T-helper 2 cell treated with Interferon-gamma antibody and Interleukin-4, amounts not matched to agents 5 μg/mL and 100 μg/mL, for 36 hours (primary cell): ENCODE measurements at places on chromosomes 16 and 17.

DNA sequence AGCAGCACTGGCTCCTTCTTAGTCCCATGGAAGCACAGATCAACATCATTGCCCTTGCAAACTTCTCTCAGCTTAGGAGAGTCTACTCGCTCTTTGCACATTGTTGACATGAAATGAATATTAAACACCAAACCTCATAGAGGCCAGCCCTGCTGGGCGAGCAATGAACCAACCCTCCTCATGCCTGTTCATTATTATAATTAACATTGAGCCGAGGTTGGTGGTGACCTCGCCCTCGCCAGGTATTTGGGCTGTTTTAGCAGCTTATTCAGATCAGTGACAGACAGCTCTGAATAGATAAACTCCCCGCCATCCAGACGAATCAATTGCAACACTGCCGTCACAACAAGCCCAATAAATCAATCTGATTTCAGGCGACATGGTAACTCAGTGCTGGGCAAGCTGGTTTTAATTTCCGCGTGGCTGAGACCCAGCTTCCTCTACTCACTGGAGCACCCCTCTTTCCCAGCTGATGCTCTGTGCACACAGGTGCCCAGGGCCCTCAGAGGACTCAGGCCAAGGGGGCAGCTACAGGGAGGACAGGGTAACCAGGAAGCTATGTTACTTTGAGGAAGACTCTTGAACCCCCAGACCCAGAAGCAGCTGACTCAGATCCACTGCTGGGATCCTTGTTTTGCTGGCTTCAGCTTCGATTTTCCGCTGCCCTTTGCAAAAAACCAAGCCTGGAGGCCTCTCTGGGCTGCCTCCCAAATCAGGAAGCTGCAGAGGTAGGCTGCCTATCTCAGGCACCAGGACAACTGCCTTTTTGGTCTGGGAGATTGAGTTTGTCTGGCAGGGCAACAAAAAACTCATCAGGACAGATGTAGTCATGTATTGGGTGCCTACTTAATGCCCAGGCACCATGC is 10.7 kb upstream of the SEZ6 start:
- H3K4me3 ChIP-seq: no peak overlapping the region
- no peaks in the 10 kb centered on the region for H3K36me3 ChIP-seq
- H3K27me3 ChIP-seq: peaks cover 43% of the 10 kb centered on the region
- no peaks in the 10 kb centered on the region for H3K4me1 ChIP-seq
- DNase-seq: no peak
- no peak overlapping the region for H3K27ac ChIP-seq

GRCh38 chr17:79180358-79181005 is 105.9 kb downstream of the ENGASE start:
- peaks cover 2% of the 10 kb centered on the region for H3K4me1 ChIP-seq
- no peak overlapping the region for H3K4me3 ChIP-seq
- H3K27ac ChIP-seq: no peak overlapping the region
- H3K27me3 ChIP-seq: peaks cover 24% of the 10 kb centered on the region
- H3K36me3 ChIP-seq: no peaks in the 10 kb centered on the region
- no peak for DNase-seq

- H3K27me3 ChIP-seq: peaks cover 6% of the 10 kb centered on the region
- H3K4me1 ChIP-seq: no peaks in the 10 kb centered on the region
- no peak overlapping the region for H3K27ac ChIP-seq
- no peak overlapping the region for H3K4me3 ChIP-seq
- no peak for DNase-seq
- peaks cover 12% of the 10 kb centered on the region for H3K36me3 ChIP-seq
These were observed 3.5 kb downstream of the GNG13 start for GRCh38 chr16:797120-797420.

GRCh38 chr16:62927122-62927521 is 890.9 kb upstream of the CDH8 start:
- H3K4me3 ChIP-seq: no peak overlapping the region
- no peaks in the 10 kb centered on the region for H3K27me3 ChIP-seq
- H3K36me3 ChIP-seq: no peaks in the 10 kb centered on the region
- H3K4me1 ChIP-seq: no peaks in the 10 kb centered on the region
- no peak overlapping the region for H3K27ac ChIP-seq
- no peak for DNase-seq

DNA sequence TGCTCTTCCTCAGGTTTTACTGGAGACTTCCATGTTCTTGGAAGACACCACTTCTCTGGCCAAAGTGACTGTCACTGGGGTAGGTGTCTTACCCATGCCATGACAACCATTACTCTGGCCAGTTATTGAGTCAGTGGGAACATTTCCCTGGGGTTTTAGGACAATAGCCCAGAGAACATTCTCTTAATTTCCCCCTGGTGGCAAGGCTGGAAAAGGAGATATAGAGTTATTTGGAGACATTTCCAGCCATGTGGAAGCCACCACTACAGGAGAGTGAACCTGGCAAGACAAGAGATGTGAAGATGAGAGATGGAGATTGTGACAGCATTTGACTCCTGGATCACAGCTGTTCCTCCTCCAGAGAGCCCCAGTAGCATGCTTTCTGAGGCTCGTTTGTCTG is 106.2 kb downstream of the CDK5R1 start:
- no peaks in the 10 kb centered on the region for H3K27me3 ChIP-seq
- no peak overlapping the region for H3K27ac ChIP-seq
- no peak overlapping the region for H3K4me3 ChIP-seq

DNA sequence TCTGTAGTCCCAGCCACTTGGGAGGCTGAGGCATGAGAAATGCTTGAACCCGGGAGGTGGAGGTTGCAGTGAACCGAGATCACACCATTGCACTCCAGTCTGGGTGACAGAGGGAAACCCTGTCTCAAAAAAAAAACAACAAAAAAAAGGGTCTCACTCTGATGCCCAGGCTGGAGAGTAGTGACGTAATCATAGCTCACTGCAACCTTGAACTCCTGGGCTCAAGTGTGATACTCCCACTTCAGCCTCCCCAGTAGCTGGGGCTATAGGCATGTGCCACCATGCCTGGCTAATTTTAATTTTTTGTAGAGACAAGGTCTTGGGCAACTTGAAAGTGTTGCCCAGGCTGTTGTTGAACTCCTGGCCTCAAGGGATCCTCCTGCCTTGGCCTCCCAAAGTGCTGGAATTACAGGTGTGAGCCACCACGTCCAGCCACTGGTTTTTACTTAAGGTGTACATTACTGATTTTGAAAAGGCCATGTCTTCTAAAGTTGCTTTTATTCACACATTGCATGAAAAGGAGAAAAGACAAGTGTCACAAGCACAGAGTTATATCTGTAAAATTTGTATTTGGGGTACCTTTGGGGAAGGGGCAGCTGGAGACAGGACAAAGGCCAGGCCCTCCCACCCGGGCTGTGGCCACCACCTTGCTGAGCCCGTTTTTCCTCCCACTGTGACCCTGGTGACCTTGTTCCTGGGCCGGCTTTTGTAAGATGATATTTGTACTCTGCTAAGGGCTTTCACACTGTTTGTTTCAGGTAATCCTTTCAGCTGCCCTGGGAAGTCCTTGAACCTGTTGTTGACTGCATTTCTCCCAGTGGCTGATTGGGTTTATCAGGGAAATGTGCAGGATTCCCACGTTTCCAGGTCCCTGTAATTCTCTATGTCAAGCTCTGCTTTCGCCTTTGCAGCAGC is 11.5 kb downstream of the GPT2 start:
- H3K4me1 ChIP-seq: peaks cover 3% of the 10 kb centered on the region
- no peak overlapping the region for H3K27ac ChIP-seq
- H3K27me3 ChIP-seq: no peaks in the 10 kb centered on the region
- no peak overlapping the region for H3K4me3 ChIP-seq
- no peaks in the 10 kb centered on the region for H3K36me3 ChIP-seq

DNA sequence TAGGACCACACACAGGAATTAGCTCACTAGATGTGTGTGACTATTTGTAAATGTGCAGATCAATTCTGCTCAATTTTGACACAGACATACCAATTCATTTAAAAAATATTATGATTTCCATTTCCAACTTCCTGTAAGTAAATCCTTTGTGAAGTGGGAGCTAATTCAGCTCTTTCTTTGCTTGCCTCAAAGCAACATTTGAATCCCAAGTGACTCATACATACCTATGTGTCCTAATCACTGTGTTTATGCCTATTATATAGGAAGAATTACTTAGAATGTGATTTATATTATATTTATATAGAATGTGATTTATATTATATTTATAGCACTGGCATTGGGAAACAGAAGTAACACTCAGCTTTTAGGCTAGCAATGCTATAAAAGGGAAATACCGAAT is 195.9 kb upstream of the C17orf78 start:
- no peak overlapping the region for H3K27ac ChIP-seq
- H3K27me3 ChIP-seq: no peaks in the 10 kb centered on the region
- DNase-seq: no peak
- no peaks in the 10 kb centered on the region for H3K4me1 ChIP-seq
- peaks cover 15% of the 10 kb centered on the region for H3K36me3 ChIP-seq
- H3K4me3 ChIP-seq: no peak overlapping the region

DNA sequence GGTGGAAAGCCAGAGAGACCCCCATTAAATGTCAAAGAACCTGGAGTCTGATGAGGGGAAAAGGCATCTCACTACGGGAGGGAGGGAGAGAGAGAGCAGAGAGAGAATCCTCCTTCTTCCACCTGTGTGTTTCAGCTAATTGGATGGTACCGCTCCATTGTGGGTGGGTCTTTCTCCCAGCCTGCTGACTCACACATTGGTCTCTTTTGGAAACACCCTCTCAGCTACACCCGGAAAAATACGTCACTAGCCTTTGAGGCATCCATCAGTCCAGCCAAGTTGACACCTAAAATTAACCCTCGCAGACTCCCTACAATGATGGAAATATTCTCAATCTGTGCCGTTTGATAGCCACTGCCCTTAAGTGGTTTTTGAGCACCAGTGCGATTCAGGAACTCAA is 100.4 kb downstream of the ELAC2 start:
- no peaks in the 10 kb centered on the region for H3K4me1 ChIP-seq
- no peak overlapping the region for H3K27ac ChIP-seq
- H3K27me3 ChIP-seq: no peaks in the 10 kb centered on the region
- no peak overlapping the region for H3K4me3 ChIP-seq
- DNase-seq: no peak

DNA sequence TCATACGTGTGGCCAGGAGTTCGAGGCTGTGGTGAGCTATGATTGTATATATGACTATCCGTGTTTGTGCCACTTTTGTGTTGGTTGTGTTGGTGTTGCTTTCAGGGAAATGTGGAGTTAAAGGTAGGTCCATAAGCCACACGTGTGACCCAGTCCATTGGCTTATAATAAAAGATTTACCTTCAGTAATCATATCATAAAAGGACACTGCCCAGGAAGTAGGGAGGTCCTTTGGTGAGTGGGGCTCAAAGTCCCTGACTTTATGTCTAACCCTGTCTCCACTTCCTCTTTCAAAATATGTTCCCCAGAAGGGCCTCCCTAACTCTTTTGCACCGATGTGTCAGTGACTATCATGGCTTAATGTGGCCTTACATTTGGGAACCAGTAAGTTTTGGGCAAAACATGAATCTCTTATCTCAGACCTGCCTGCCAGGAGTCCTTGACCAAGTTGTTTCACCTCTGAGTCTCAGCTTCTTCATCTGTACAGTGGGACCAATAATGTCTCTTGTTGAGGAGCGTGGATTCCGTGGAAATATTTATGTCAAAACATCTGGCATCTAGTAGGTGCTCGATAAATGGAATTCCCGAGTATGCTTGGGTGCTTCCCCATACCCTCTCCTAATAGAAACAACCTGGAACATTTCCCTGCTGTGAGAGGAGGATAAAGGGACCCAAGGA is 4.8 kb downstream of the TNP2 start:
- H3K36me3 ChIP-seq: no peaks in the 10 kb centered on the region
- H3K27ac ChIP-seq: peak overlapping the region; percentile 86
- peak overlapping the region; percentile 59 for H3K4me3 ChIP-seq
- H3K27me3 ChIP-seq: no peaks in the 10 kb centered on the region
- DNase-seq: no peak

DNA sequence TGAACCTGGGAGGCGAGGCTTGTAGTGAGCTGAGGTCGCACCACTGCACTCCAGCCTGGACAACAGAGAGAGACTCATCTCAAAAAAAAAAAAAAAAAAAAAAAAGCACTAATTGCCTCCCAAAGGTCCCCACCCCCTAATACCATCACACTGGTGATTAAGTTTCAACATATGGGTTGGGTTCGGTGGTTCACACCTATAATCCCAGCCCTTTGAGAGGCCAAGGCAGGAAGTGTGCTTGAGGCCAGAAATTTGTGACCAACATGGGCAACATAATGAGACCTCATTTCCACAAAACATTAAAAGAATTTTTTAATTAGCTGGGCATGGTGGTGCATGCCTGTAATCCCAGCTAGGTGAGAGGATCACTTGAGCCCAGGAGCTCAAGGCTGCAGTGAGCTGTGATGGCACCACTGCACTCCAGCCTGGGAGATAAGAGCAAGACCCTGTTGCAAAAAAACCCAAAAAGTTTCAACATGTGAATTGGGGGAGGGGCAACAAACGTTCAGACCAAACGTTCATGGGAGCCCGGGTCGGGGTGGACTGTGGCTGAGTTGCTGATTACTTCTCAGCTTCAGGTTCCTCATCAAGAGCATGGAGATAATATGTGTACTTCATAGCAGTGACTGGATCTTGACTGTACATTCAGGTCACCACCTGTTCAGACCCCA is 62.1 kb upstream of the NOL11 start:
- H3K27ac ChIP-seq: no peak overlapping the region
- H3K4me3 ChIP-seq: no peak overlapping the region
- peaks cover 7% of the 10 kb centered on the region for H3K36me3 ChIP-seq
- H3K4me1 ChIP-seq: no peaks in the 10 kb centered on the region

- H3K4me3 ChIP-seq: no peak overlapping the region
- no peaks in the 10 kb centered on the region for H3K4me1 ChIP-seq
- DNase-seq: no peak
- H3K36me3 ChIP-seq: no peaks in the 10 kb centered on the region
These were observed 57.8 kb upstream of the IL34 start for GRCh38 chr16:70588565-70588964.

DNA sequence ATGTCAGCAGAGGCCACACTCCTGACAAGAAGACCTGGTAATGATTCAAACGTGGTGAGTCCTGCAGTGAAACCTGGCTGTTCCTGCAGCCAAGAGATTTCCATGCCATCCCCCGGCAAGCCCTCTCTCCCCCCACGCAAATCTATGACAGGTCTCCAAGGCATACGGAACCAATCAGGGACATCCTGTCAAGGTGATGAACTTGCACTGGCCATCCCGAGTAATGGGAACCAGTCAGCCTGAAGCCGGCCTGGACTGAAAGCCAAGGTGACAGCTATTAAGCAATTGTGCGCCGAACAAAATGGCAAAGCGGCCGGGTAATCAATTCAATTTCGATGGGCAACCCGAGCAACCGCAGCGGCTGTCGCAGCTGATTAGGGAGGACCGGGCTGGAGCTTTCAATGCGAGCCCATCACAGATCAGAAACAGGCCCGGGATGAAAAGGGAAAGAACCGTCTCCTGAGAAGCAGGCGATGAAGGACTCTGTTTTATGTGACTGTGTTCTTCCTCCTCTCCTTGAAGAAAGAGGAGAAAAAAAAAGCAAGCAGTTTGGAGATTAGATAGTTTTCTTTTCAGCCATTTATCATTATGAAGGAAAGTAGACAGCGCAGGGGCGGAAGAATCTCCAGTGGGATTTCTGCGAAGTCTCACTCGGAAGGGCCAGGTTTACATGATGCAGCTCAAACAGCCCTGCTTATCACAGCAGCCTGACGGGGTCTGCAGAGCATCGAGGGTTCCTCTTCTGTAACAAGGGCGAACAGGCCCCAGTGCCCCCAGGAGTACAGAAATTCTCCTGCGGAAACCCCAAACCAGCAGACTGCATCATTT is 35.2 kb downstream of the TBX4 start:
- H3K27me3 ChIP-seq: peaks cover 6% of the 10 kb centered on the region
- no peak for DNase-seq
- H3K27ac ChIP-seq: no peak overlapping the region
- H3K4me1 ChIP-seq: no peaks in the 10 kb centered on the region
- no peak overlapping the region for H3K4me3 ChIP-seq

- DNase-seq: no peak
- H3K27ac ChIP-seq: no peak overlapping the region
- no peaks in the 10 kb centered on the region for H3K27me3 ChIP-seq
- H3K36me3 ChIP-seq: peaks cover 1% of the 10 kb centered on the region
- no peaks in the 10 kb centered on the region for H3K4me1 ChIP-seq
These were observed 7.4 kb upstream of the ARMC7 start for GRCh38 chr17:75102385-75102821.
